ENCODE measurements at places on chromosomes 1 and 21.

GRCh38 chr1:227735539-227736285, 477 bp downstream of the SNAP47 start:
- DNase-seq = no peak

GRCh38 chr1:89602871-89603404, 30.0 kb upstream of the LRRC8C start:
- no peak for DNase-seq

DNA sequence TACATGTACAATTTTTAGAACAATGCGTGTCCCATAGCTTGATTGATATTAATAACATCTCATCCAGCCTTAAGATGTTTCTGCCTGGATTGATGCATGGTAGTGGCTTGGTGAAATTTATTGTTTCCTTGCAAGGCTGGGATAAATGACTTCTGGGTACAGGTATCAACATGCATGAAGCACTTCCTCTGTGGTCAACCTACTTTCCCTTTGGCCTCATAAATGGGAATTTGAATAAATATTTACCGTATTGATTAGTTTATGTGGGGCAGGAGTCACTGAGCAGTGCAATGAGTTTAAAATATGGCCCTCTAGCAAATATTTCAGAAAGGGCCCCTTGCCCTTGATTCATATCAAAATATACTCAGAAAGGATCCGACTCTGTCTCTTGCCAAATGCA, 83.9 kb upstream of the KCNE2 start:
- DNase-seq = no peak

DNA sequence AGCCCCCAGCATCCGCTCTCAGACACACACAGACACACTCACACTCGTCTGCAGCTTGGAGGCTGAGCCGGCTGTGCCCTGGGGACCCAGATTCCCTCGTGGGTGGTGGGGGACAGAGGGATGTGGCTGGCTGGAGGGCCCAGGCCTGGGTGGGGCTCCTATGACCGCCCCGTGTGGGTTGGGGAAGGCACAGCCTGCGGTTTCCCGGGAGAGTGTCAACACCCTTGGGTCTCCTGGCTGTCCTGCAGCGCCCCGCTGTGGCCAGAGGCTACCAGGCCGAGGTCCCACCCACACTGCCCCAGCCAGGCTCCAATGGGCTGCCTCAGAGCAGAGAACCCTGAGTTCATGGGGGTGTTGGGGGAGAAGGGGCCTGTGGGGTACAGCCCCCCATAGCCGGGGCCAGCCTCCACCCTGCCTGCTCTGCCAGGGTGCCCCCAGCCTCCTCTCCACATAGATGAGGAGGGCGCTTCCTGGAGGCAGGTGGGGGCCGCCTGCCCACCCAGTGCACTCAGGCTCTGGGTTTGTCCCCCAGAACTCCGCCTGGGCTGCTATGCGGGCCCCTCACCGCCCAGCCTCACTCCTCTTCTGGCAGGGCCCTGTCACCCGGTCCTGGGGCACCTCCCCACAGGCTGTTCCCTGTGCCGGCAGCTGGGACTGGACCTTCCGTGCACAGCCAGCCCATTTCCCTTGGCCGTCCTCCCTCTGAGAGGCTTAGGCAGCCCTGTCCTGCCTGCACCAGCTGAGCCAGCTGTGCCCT, at the start of gene TTC34:
TSS of gene TTC34 (minus strand) at position 159 of the 757 bp plus-strand sequence. CDS start 866 bp downstream, outside the sequence.
- DNase-seq = peak; percentile 8

- no peak for DNase-seq
These were observed 415.4 kb downstream of the PTBP2 start for GRCh38 chr1:97136996-97137395.

- DNase-seq = no peak
These were observed 22.7 kb upstream of the LSM10 start for GRCh38 chr1:36420409-36420808.

DNA sequence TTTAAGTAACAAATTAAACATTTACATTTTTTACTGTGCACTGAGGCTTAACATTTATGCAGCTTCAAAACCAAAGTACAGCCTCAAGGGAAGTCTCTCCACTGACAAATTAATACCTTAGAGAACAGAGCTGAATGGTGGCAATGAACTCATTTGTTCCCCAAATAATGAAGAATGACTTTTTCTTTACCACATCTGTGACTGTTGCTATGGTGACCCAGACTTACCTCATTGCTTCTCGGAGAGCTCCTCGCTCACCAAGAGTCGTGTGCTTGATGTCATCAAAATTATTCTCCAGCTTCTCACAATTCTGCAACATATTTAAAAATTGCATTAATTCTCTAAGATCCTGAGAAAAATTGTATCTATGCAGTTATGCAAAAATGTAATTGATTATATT, 92.9 kb downstream of the DPYD start:
- no peak for DNase-seq

GRCh38 chr1:71228742-71229365, 148.0 kb upstream of the ZRANB2 start:
- no peak for DNase-seq

Measured in activated CD4-positive, alpha-beta T cell treated with anti-CD3 and anti-CD28 coated beads for 24 hours (primary cell).